AG04450 (cell line): ENCODE measurements at places on chromosomes 7 and 10. TPM values are rescaled to one million over a fixed set of nuclear protein-coding genes. Genes with fewer than 3 reads are reported as not detected.

DNA sequence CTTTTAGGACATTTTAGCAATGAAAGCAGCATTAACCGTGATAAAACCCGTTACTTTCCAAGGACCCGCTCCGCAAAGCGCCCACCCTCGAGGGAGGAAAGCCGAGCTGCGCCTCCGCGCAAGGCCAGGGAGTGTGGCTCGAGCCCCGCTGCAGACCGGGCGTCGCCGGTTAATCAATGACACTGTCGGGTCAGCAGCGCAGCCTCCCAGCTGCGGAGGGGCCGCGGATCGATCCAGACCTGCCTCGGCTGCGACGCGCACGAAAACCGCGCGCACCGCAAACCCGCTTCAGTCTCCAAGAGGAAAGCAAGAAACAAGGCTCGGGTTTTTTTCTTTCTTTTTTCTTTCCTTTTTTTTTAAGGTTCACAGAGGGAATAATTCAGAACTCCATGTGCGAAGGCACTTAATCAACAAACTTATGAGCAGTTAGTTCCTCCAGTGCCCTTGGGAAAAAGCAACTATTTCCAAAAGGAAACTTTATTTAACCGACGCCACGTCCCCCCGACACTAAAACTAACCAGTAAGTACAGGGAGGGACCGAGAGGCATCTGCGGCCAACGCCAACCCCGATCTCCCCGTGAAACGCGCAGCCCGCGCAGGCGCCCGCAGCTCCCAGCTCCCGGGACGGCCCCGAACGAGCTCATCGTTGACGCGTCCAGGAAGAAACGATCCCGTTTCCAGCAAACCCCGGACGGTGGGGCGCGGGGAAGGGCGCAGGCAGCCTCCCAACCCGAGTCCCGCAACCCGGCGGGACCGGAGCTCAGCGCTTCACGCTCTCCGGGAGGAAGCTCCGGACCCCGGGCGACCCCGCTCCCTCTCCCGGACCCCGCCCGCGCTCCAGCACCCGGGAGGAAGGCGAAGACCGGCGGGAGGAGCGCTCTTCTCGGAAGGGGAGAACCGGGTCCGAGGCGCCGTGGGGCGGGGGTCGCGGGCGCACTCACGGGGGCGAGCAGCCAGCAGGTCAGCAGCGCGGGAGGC lies 598 bp downstream of the VIPR2 start:
- no peak for DNase-seq

DNA sequence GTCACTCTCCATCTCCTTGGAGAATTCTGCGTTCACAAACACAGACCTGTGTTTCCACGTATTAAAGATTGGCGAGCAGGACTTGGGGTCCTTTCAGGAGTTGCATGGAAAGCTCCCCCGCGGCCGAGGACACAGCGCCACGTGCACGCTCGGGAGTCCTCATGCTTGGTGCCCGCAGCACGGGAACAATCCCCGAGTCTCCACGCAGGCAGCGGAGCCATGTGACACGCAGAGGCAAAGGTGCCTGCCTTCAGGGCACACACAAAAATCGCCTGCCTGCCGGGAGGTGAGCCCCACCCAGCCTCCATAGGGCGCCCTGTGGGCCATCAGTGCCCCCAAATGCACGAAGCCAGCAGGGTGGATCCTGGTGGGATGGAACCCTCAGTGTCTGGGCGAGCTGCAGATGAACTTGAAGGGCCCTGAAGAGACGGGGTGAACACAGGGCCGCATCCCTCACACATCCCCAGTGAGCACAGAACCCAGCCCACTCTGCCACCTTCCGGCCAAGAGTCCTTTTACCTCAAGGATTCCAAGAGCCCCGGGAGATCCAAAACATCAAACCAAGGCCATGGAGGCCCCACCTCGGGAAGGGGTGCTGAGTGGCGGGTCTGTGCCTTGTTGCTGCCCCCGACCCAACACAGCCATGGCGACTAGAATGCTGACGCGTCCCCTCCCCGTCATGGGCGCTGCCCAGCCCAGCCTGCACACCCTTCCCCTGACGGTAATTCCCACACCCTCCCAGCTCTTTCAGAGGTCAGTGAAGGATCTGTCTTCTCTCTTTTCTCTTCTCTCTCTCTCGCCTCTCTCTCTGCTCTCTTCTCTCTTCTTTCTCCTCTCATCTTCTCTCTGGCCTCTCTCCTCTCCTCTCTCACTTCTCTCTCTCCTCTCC lies 55.9 kb downstream of the CFAP46 start:
- DNase-seq = no peak

GRCh38 chr10:69069090-69070042 lies 18.5 kb upstream of the SRGN start:
- no peak for DNase-seq

- DNase-seq = no peak
Measured at GRCh38 chr7:138477081-138477578, 17.1 kb downstream of the TRIM24 start.

DNA sequence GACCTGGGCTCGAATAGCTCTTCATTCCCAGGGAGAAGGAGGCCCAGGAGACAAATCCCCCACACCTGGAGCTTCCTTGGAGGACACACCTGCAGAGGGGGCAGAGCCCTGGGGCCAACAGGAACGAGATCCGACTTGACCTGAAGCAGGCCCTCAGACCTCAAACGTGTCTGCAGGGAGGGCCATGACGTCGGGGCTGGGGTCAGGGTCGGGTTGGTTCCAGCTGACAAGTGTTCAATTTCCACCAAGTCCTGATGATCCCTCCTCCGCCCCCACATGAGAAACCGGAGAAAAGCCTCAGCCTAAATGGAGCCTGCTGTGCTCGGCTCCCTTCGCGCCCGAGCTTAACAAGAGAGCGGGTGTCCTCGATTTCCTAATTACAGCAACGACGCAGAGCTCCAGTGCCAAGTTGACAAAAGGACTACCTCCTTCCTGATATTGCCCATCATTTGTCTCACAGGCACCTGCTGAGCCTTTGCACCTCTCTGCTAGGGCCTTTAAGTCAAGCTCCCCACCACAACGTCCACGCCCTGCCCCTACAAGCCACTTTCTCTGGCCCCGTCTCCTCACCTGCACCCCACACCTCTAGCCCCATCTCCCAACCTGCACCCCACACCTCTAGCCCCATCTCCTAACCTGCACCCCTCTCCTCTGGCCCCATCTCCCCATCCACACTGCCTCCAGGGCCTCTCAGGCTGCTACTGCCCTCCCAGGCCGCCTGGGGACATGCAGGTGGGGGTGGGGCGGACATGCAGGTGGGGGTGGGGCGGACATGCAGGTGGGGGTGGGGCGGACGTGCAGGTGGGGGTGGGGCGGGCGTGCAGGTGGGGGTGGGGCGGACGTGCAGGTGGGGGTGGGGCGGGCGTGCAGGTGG lies 519.4 kb downstream of the GLRX3 start:
- no peak for DNase-seq

DNA sequence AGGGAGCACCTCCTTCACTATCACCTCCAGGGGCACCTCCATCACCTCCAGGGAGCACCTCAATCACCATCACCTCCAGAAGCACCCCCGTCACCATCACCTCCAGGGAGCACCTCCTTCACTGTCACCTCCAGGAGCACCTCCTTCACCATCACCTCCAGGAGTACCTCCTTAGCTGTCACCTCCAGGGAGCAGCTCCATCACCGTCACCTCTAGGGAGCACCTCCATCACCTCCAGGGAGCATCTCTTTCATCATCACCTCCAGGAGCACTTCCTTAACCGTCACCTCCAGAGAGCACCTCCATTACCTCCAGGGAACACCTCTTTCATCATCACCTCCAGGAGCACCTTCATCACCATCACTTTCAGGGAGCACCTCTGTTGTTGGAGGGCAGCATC lies 103.0 kb downstream of the DNAJB6 start:
- DNase-seq = no peak

DNA sequence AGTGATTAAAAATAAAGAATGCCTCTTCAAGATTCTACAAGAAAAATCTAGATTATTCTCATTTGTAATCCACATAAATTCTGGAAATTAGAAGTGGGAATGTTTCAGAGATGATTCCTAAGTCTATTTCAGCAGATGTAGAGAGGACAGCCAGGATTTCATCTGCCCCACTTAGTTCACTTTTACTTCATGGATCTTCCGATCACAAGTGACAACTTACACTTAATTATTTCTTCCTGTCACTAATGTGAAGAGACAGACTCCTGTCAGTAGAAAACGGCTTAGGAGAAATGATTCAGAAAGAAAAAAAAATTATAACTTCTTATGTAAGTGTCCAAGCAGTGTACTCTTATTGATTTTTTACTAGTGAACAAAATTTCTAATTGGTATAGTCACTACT lies 368.2 kb upstream of the SMIM30 start:
- DNase-seq = no peak

DNA sequence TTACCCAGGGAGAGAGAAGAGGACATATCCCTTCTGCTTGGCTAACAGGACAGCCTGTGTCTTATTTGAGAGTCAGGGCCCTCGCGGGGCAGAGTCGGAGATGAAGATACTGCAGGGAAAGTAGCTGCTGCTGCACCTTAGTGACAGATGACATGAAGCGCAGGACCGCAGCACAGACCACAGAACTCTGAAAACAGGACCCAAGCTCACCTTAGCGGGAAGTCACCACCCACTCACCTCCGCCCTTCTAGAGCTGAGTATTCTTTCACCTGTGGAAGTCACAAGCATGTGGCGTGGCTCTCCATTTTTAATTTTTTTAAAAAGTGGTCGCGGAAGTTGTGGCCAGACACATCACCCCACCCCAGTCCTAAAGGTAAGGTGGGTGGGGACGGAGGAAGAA lies 191.4 kb downstream of the FAM107B start:
- no peak for DNase-seq

- DNase-seq = no peak
Measured at GRCh38 chr10:43218206-43218950, 48.5 kb downstream of the RASGEF1A start.

The DYNC1I1 gene
- 0.02 and 0.06 TPM in 2 replicates for polyA plus RNA-seq

The PNLIPRP1 gene
- polyA plus RNA-seq = not detected in 2 replicates

The SEMA3C gene
- 35.9 and 39.9 TPM in 2 replicates for polyA plus RNA-seq

The GHITM gene
- polyA plus RNA-seq = 189 and 227 TPM in 2 replicates

The AKR1C8 gene
- not detected in 2 replicates for polyA plus RNA-seq

The SGCE gene
- 76.1 and 76.7 TPM in 2 replicates for polyA plus RNA-seq

The RBM33 gene
- 8.3 and 9.5 TPM in 2 replicates for polyA plus RNA-seq

The ASB10 gene
- polyA plus RNA-seq = not detected in 2 replicates
